CD4-positive, alpha-beta T cell (primary cell): ENCODE measurements at places on chromosomes 5 and 9.

- no peak for DNase-seq
These were observed 77.0 kb downstream of the ANKRD55 start for GRCh38 chr5:56155992-56156584.

DNA sequence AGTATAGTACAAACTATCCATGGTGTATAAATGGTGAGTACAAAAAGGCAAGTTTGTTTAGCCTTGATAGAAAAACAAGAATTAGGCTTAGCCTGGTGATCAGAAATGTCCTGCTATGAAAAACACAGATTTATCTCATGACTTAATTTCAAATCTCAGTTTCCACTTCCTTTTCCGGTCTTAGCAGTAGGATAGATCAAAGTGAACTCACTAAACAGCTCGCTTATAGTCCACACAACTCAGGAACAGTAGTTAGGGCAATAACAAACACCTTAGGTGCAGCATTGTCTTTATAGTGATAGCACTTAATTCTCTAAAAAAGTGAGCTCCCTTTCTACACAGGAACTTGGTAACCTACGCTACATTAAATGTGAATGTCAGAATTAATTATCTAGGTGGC, 11.4 kb downstream of the GOLGA1 start:
- DNase-seq, result no peak

DNA sequence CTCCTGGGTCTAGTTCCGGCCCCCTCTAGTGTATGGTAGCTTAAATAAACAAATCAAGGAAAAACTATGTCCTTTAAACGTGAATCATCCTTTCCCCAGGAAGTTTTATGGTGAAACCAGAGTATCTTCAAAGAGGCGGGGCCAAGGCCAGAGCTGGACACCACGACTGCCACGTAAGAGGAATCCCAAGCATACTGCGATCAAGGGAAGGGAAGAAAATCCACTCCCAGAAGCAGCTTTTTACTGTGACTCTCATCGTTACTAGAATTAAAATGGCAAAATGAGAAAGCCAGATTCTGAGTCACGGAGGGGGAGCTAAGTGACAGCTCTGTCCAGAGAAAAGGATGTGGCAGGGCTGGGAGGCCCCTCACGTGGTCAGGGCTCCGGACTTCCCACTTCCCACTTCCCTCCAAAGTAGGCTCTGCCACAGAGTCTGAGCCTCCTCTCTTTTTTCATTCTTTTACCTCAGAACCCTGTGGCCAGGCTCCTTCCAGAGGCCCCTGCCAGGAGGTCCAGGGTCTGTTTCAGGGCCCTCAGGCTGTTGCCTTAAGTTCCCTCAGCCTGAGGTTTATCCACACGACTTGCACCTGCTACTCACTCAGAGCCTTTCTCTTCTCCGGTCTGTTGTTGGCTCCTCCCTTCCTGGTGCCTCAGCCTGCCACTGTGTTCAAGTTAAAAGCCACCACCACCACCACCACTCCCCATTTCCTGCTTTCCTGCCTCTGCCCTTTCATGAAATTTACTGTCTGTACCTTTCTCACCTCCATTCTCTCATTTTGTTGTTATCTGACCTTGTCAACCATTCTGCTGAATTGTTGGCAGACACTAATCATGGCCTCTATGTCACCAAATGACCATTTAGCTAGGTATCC, 1.4 kb upstream of the GLRX start:
- peak; percentile 88 for DNase-seq

DNA sequence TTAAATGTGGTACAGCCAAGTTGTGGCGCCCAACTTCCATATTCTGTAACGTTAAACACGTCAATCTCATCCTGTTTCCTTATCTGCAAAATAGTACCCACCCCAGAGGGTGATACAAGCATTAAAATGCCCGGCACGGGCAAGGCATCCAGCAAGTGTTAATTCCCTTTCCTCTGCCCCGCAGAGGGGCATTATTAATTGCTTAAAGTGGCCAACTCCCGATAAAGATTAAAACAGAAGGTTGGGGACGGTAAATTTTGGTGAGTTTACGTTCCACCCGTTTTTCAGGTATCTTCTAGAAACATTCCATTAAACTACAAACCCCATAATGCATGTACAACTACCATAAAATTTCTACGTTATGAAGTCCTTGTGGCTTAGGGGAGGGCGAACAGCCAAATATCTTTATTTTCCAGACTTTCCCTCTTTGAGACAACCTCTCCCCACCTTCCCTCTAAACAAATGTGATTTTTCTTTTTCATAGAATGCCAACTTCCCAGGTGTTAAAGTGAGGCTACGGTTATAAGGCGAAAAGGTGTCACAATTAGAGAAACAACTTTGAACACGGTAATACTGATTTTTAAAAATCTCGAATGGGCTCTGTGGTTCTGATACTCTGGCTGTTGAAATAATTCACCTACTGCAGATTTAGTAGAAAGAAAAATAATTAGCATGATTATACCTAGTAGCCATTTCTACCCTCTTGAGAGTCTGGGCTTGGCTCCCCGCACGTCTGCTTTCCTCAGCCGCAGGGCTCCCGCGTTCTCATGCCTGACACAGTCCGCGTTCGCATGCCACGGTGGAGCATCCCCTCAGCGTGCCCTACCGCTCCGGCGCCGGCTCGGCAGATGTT, 1.2 kb upstream of the GPBP1 start:
- peak; percentile 63 for DNase-seq

- no peak for DNase-seq
These were observed 158.2 kb upstream of the DMAC1 start for GRCh38 chr9:7957803-7958202.

DNA sequence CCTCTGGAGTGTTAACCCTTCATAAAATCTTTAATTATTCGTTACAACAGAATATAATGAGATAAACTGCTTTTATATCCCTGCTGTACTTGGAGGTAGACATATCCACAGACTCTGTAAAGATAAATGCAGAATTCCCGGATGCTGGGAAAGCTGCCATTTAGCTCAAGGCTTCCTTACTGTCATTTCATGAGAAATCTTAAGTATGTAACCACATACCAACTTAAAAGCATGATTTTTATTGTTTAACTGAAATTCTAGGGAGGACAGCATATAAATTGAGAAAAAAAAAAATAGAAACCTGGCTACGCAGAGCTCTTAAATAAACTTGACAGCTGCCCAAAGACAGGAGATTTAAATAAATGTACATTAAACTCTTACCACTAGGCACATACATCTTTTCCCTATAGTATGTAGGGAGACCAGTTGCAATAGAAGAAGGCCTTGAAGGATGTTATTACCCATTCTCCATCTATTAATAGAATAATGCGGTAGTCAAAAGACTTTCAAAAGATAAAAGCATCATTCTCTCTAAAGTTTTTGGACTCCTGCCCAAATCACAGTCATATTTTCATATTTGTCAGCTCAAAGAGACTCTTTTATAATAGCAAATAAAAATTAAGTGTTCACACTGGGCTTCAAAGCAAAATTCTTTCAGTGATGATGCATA, 373.8 kb downstream of the NDUFS4 start:
- no peak for DNase-seq

DNA sequence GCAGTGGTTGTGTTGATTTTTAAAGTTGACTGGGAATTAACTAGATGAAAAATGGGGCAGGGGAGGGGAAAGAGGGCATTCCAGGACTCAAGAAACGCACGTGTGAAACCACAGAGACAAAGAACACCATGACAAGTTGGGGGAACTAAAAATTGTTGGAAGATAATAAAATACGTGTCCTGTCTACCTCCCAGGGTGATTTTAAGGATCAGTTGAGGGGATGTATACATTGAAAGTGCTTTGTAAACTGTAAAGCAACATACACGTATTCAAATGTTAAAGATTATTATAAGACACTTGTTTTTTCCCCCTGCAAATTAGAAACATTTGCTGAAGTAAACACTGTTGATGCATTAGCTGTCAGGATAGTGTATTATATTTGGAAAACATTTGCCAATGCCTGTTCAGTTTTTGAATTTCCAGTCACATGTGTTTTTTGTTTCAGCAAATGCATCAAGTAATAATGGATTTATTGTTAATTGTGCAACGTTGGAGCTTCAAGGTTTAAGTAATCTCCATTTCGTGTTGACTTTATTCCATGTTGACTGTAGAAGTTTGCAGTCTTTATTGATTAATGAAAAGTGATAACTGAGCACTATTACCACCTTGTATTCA, 412.7 kb downstream of the ACTL7B start:
- no peak for DNase-seq
